T-cell (primary cell): ENCODE measurements at places on chromosomes 11 and 22. TPM values are rescaled to one million over a fixed set of nuclear protein-coding genes. Genes with fewer than 3 reads are reported as not detected.

- DNase-seq, result no peak
Observed at GRCh38 chr11:59144096-59144495, 1.4 kb downstream of the FAM111A start.

GRCh38 chr22:36887162-36887561 lies 26.3 kb upstream of the CSF2RB start:
- no peak for DNase-seq

DNA sequence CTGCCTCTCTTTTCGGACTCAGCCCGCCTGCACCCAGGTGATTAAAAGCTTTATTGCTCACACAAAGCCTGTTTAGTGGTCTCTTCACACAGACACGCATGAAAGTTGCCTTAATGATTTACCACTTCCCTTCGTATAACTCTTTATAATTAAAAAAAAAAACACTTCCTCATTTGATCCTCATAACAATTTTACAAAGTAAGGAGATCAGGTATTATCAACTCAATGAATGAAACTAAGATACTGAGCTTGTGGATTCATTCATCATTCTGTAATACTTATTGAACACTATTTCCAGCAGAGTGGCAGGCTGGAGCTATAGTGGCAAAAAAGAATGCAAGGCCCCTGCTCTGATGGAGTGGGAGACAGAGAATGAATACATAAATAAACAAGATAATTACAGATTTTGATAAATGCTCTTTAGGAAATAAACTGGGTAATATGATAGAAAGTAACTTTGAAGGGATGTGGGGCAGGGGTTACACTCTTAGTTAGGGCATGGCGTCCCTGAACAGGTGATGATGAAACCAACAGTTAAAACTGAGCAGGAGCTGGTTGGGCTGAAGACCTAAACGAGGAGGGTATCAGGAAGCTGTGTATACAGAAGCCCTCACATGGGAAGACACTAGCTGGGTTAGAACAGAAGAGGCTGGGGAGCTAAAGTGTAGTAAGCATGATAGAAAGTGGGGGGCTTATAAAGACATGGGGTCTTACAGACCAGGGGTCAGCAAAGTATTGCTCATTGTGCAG lies 5.4 kb upstream of the CRTAM start:
- no peak for DNase-seq

GRCh38 chr11:73137944-73138274 lies 4.2 kb downstream of the FCHSD2 start:
- no peak for DNase-seq

- DNase-seq, result no peak
Observed at GRCh38 chr11:19241260-19242178, 774 bp upstream of the E2F8 start.

DNA sequence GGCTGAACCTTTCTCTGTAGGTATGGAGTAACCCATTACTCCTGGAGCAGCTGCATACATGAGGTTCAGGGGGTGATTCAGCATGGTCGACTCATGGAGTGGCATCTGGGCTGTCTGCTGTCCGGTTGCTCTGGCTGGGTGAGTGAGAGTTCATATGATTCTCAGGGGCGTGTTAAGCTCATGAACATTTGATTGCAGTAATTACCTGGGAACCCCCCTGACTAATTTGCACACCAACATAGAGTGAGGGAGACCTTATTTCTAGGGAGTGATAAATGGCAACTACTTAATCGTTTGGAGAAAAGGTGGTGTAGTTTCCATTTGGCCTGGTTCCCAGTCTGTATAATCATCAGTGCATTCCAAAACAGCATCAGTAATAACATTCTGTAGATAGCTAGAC lies 661.9 kb downstream of the ETS1 start:
- DNase-seq, result no peak

DNA sequence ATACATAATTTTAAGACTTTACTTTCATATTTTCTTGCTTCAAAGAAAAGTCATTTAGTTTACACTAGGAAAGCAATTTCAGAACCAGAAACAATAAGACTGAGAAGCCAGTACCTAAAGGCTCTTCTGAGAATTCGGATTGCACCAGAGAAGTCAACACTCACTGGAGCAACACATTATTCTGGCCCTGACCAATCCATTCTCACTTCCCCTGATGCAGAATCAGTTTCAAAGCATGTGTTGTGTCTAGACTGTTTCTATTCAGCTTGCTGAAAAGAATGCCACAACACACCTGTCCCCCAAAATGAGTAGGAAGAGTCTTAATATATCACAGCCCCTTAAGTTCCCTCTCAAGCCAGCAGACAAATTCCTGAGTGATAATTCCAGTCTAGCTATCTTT lies 1074.3 kb upstream of the TENM4 start:
- no peak for DNase-seq

DNA sequence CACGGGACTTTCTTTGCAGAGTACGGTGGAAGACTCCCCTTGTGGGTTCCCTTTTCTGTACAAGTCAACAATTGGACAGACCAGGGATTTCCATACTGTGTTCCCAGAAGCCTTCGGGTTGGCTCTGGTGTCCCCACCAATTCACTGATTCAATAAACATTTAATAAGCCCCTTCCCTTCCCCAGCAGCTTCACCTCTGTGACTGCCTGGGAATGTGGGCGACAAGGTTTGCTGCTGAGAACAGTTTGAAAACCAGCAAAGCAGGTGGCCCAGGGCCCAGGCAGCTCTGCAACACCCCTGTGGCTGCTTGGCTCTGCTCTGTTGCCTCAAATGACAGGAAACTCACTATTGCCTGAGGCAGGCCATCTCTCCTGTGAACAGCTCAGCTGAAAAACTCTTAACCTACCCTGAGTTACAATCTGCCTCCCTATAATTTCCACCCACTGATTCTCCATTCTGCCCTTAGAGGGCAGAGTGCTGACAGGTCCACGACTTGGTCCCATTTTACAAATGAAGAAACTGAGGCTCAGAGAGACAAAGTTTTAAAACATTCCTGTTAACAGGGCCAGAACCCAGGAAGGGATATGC lies 10.4 kb downstream of the ADORA2A start:
- no peak for DNase-seq

- DNase-seq, result no peak
Observed at GRCh38 chr11:131606811-131607335, 236.5 kb downstream of the NTM start.

DNA sequence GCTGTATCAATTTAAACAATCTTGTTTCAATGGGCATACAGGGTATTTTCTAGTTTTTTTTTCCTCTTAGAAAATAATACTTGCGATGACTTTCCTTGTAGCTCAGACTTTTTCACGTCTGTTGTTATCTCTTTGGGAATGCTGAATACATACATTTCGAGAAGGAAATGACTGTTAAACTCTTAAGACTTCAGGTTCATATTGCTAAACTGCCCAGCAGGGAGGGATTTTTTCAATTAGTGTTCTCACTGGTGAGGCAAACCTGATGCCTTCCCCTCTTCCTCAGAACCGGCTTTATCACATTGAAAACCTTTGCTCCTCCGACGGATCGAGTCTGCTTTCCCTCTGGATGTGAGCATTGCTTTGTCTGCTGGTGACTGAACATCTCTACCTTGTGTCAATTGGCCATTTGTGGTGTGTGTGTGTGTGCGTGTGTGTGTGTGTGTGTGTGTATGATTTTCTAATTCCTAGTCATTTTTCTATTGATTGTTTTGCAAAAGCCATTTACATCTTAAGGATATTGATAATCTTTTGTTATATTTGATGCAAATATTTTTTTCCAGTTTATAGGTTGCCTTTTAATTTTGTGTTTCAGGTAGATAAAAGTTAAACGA lies 6.6 kb downstream of the NEAT1 start:
- no peak for DNase-seq

- DNase-seq, result no peak
Observed at GRCh38 chr22:27195494-27195893, 538.1 kb downstream of the MIAT start.

GRCh38 chr11:74648894-74649293 lies 56.5 kb downstream of the POLD3 start:
- DNase-seq, result no peak

DNA sequence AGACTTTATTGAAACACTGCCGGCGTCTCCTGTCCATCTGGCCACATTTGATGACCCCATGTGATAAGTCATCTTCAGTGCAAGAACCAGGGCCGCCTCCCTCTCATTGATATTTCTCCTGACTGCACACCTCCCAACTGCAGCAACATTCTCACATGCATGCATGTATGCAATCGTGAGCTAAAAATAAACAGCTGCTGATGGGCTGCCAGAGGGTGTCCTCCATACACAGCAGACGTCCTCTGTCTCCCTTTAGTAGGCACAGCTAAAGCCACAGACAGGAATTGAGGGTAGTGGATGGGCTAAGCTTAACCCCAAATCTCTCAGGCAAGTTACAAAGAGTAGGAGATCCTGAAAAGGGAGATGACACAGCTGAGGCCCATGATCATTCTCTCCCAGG lies 106.7 kb upstream of the HSD17B12 start:
- no peak for DNase-seq

DNA sequence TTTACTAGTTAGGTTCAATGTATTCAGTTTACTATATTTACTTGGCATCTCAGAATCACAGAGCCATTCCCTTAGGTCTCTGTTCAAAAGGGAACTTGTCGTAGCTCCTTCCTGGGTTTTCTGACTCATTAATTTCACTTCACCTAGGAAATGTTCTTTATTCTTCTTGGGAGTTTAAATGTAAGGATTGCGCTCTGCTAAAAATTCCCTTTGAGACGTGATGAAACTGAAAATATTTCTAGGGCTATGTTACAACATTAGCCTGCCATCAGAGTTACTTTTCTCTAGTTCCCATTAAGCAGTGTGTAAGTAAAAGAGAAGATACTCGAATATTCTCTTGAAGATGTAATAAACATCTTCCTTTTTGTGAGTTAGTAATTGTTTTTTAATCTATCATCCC lies 209.5 kb downstream of the CASP12 start:
- DNase-seq, result no peak

Gene MMP1
- total RNA-seq, result not detected

Gene C11orf42
- not detected for total RNA-seq

Gene SMIM35
- 1.0 TPM for total RNA-seq

Gene CDC42EP1
- total RNA-seq, result 0.47 TPM

Gene SLCO2B1
- 0.55 TPM for total RNA-seq

Gene MMP11
- 2.1 TPM for total RNA-seq
